OCI-M1 (cell line): ENCODE measurements at places on chromosomes 1 and 21.

GRCh38 chr1:185450917-185451316 is 133.9 kb upstream of the IVNS1ABP start:
- DNase-seq = no peak

DNA sequence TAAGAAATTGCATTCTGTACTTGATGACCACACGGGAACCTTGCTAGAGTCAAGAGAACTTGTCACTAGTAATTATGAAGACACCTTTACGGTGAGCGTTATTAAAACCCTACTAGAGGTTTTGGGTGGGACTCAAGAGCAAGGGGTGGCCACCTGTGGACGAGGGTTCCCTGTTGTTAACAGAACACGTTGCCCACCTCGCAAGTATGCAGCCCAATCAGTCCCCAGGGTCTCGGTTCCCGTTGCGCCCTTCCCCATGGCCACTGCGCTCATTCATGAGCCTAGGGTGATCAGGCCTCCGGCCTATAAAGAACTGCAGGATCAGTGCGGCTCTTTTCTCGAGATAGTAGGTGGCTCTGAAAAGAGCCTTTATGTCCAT is 30.2 kb upstream of the RNF187 start:
- no peak for DNase-seq

- DNase-seq = no peak
Observed at GRCh38 chr21:40564318-40564717, 282.6 kb downstream of the DSCAM start.

- DNase-seq = no peak
Observed at GRCh38 chr1:71252900-71253299, 172.1 kb upstream of the ZRANB2 start.

GRCh38 chr1:100109554-100110066 is 23.1 kb downstream of the SASS6 start:
- DNase-seq = no peak

DNA sequence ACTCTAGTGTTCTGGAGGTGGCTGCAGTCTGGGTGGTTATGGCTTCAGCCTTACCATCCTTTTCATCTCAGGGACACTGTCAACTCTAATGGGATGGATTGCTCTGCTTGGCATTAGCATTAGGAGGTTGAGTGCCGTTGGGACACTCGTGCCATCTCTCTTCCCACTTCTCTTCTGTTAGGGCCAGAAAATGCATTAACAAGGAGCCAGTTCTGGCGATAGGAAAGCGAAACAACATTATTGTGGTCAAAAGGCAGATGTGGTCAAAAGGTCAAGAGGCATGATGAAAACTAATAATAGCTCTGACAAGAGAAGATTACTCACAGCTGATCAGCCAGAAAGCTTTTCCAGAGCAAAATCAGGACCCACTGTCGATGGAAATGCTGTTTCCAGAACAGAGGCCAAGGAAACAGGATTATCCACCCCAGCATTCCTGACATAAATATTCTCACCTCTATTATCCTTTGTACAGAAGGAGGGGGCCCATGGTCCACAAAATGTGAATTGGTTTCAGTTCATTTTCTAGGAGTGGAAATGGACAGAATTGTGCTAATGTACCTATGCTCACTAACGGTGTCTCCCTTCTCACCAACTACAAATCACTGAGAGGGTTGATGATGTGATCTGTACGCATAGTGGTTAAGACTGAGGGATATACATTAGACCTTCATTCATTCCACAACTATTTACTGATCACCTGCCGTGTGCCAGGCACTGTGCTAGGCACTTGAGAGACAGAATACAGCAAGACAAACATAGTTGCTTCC is 72.0 kb downstream of the ST6GALNAC5 start:
- DNase-seq = peak; percentile 81

GRCh38 chr1:17356387-17357026 is 15.5 kb upstream of the PADI6 start:
- DNase-seq = no peak

DNA sequence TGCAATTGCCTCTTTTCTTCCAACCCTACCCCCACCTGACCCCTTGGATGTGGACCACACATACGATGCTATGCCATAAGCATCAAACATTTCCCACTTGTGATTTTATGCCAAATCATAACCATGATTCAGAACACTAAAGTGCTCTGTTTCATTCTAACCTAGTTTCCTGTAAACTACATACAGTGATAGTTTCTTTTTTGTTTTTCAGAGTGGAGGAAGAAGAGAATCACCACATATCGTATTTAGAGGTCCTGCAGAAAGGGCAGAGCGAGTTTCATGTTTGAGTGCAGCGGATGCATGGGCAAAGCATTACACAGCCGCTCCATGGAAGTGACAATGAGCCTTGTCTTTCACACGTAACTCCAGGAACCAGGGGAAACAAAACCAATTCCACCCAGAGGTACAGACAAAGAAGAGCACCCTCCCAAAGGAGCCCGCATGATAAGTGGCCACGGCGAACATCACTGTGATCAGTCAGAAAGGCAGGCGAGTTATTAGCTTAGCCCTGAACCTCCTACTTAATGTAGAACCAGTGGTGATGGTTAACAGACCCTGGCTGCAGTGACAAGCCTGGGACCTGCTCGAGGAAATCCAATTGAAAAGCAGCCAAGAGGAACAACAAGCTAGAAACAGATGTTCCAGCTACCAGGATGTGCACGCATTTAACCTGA is 64.0 kb upstream of the ZNF281 start:
- DNase-seq = no peak

GRCh38 chr1:193131266-193131860 is 9.5 kb downstream of the CDC73 start:
- DNase-seq = no peak

DNA sequence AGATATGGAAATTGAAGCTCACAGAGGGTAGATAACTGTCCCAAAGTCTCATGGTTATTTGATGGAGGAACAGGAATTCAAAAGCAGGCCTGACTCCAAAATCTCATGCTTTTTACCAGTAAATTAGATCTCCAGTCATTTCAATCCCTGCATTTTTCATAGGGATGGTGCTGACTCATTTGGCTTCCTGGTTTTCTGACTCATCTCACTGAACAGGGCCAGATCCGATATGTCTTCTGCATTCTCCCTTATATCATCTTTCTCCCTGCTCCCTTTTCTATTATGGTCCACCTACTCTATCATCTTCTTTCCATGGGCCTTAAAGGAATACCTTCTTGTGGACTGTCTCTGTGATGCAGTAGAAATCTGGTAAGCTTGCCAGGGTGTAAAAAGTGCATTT is 187.2 kb downstream of the FGGY start:
- DNase-seq = no peak

GRCh38 chr1:202199040-202199889 is 5.7 kb downstream of the LGR6 start:
- DNase-seq = no peak

- DNase-seq = no peak
Observed at GRCh38 chr1:77643456-77643855, 39.0 kb downstream of the ZZZ3 start.

- DNase-seq = no peak
Observed at GRCh38 chr1:80645621-80646020, 1155.1 kb upstream of the ADGRL2 start.

- peak; percentile 49 for DNase-seq
Observed at GRCh38 chr1:182198006-182198605, 136.6 kb upstream of the ZNF648 start.

GRCh38 chr1:154747740-154748404 is 122.2 kb downstream of the KCNN3 start:
- DNase-seq = peak; percentile 68

DNA sequence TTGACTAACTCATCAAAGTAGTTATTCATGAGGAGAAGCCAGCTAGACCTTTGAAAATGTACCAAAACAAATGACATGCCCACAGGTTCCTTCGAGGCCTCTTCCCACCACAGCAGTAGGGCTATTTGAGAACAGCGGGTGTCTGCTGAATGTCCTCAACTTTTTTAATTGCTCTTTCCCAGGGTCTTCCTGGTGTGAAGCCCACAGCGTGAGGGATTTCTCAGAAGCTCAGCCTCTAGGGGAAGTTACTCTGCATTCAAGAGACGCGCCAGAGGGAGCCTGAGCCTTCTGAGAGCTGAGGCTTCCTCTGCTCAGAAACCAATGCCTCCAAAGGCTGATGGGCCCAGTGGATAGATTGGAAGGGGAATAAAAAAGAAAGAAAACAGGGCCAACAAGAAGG is 153.6 kb downstream of the OLFM3 start:
- DNase-seq = no peak

DNA sequence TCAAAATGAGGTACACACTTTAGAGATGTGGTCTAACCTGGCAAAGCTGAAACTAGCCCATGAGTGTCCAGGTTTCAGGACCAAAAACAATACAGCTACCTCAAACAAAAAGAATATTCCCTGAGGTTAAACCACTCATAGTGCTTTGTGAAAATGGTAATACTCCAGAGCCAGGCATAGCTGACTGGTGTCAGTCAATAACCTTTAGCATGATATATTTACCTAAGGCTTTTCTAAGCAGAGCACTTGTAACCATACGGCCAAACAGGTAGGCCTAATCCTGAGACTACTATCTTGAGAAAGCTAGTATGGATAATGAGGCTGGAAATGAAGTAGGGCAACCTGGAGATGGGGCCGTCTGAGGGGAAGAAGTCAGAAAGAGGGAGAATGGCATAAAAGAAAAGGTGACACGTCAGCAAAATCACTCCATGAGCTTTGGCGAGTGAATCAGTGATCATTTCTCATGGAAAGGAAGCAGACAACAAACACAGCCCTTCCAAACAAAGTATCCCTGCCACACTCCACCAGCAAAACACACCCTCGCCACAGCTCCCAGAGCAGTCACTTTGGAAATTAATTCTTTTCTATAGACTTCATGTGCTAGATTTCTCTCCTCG is 1.7 kb upstream of the LRRC52 start:
- DNase-seq = no peak

DNA sequence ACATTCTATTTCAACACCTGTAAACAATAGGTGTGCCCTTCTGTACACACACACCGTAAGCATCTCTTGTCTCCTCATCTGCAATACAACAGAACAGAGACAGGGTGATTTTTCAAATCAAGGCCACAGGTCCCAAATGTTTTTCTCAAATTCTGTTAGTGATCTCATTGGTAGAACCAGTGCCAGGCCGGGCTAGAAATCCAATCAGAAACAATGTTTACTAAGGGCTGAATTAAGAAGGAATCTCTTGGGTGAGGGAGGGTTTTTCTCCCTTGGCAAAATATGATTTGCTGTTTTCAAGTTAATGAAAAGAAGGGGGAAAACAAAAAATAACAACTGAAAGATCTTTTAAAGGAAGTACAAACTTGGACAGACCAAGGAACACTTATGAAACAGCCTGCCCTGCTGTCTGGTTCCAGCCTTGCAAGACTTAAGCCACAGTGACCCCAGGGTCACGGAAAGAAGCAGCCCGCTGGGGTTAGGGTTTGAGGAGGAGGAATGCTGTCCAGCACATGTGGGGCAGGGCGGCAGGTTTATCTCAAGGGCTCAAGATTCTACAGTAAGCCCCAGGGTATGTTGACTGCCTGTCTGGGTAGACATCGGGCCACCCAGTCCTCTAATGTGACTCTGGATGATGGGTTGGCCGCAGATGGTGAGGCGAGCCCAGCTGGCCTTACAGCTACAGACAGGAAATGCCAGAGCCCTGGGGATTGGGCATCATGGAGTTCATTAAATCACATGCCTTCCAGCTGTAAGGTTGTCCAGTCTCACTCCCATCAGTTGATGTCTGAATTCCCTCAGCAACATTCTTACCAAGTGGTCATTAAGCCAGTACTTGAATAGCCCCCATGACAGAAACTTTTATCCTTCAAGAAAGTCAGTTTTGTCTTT is 73.3 kb upstream of the SLC44A3 start:
- no peak for DNase-seq

DNA sequence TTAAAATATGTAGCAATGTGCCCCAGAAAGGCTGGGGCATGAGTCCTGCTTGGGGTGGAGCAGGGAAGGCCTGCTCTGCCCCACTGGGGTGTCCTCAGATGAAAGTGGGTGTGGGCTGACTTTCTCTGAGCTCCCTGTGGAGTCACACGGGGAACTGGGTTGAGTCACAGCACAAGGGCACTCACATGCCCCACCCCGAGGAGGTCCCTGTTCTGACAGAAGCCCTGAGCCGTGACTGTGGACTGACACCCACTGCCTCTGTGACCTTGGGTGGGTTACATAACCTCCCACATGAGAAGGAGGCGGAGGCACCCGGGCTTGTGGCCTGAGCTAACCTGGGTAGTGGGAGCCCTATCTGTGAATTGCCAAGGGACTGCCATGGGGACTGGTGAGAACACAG is 52.5 kb upstream of the TINAGL1 start:
- no peak for DNase-seq

DNA sequence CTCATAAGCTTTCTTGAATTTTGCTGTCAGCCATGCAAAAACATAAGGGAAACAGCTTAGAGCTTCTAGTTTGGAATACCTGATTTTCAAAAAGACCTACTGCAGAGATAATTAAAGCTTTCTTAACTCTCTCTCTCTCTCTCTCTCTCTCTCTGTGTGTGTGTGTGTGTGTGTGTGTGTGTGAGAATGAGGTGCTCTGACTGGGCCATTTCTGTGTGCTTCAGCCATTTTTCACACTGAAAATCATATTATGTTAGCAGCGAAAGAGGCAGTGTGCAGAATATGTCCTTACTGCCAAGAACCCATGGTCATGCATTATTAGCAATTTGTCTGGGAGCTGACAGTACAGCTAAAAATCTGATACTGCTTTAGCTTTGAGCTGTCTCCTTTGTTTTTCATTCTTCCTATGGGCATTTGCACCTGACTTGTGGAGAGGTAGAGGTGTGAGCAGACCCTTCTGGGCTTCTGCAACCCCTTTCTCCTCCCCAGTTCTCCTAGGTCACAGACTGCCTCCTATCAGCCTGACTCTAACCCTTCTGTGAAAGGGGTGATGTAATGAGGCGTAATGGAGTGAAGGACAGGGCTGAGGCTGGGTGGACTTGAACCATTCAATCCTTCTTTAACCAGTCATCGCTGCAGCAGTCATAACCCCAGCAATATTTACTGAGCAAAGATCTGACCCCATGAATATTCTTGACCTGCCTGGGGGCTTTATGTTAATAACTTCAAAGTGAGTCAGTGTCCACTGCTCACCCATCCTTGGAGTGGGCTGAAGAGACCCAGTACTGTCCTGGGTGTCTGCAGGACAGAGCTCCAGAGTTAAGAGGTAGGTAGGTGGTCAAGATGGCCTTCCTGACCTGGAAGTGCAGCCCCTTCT is 61.2 kb downstream of the SYT6 start:
- peak; percentile 59 for DNase-seq

DNA sequence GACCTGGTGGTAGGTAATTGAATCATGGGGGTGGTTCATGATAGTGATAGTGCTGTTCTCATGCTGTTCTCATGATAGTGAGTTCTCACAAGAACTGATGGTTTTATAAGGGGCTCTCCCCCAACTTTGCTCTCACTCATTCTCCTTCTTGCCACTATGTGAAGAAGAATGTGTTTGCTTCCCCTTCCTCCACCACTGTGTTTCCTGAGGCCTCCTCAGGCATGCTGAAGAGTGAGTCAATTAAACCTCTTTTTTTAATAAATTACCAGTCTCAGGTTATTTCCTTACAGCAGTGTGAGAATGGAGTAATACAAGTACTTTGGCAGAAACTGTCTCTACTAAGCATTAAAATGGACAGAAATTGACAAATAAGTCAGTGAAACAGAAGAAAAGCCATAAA is 21.6 kb downstream of the RAB3GAP2 start:
- DNase-seq = no peak
